Stimulated activated CD8-positive, alpha-beta memory T cell treated with anti-CD3 and anti-CD28 coated beads, Interleukin-2, amount 100 ng/mL, for 1 hour (primary cell): ENCODE measurements at places on chromosomes 1 and 21.

DNA sequence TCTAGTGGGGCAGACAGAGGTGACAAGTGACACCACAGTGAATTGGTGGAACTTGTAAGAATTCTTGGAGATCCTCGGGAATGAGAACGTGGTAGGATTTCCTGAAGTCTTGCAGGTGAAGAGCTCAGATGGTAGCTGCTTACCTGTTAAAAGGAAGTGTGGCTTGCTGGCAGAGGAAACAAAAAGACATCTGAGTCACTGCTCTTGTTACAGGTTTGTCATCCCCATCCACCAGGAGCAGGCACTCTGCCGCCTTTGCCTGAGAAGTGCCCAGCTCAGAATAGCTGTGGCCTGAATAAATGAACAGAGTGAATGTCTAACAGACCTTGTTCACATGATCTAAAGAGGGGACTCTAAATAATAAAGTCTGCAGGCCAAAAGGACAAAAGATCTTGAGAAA, 12.3 kb upstream of the ZSCAN20 start:
- DNase-seq = no peak

DNA sequence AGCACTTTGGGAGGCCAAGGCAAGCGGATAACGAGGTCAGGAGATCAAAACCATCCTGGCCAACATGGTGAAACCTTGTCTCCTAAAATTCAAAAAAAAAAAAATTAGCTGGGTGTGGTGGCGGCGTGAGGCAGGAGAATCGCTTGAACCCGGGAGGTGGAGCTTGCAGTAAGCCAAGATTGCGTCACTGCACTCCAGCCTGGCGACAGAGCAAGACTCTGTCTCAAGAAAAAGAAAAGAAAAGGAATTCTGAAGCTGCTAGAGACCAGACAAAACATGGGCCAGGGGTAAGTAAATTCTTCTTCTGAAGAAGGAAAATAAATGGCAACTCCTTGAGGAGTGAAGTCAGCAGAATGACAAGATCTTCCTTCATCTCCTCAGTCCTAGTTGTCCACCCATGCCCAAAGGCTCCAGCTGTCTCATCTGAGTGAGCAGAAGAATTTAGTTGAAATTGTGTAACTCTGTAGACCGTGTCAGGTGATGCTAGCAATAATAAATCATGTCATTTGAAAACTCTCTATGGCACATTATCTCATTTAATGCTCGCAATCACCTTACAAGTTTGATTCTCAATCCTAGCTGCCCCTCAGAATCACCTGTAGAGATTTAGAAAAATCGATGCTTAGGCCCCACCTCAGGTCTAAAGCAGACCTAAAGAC, 14.3 kb downstream of the PDZK1 start:
- DNase-seq = no peak

DNA sequence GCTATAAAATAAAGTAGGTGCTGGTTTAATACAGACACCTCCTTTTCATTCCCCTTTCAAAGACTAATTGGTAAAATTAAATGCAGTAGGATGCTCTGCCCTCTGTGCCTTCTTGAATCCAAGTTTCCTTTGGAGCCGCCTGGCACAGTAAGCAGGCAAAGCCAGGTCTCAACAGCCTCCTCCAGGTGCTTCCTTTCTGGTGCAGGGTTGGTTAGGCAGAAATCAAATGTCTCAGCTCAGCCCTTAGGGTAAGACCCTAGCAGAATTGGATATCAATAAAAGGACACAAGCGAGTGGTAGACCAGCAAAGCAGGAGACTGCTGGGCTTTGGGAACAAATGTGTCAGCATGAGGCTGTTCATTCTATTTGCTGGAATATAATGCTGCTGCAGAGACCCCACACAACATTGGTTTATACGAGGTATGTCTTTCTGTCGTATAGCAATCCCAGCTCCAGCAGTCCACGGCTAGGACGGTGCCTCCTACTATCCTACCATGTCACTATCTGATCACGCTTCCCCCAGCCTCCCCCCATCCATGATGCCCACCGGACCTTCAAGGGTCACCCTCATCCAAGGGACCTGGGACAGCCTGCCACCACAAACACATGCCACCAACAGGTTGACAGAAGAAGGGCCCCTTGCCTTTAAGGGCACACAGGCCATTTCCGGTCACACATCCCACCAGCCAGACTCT, 58.4 kb downstream of the CAPN2 start:
- no peak for DNase-seq

DNA sequence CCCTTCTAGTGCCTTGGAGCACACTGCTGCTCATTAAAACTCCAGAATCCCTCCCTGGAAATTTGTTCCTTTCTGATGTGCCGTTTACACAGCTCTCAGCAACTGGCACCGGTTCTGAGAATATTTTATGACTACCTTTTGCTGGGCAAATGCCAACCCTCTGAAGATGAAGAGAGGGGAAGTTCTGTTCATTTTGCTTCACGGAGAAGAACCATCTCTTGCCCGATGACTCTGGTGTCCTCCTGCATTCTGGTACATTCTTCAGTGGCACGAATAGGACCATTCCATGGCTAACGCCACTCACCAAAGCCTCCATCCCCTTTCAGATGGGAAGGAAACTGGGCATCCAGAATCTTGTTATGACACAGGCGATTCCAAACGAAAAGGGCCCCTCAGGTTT, 96.2 kb upstream of the SIM2 start:
- no peak for DNase-seq

DNA sequence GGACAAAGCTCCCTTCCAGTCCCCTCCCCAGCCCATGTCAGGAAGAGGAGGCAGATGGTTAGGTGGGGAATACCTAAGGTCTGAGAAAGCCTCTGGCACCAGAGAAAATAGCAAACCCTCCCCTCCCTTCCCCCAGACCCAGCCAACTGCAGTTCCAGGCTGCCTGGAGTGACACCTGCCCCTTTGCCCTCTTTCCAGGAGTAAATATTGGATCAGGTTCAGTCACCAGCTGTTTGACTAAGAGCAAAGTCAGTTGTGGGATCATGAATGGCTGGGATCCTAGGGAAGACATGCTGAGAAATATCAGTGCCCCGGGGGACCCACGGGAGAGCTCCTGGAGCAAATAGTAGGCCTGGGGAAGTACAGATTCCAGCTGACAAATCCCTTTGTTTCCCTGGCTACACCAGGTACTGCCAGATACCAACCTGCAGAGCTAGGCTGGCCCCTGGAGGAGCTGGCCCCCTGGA, 12.2 kb upstream of the CDK18 start:
- DNase-seq = no peak

DNA sequence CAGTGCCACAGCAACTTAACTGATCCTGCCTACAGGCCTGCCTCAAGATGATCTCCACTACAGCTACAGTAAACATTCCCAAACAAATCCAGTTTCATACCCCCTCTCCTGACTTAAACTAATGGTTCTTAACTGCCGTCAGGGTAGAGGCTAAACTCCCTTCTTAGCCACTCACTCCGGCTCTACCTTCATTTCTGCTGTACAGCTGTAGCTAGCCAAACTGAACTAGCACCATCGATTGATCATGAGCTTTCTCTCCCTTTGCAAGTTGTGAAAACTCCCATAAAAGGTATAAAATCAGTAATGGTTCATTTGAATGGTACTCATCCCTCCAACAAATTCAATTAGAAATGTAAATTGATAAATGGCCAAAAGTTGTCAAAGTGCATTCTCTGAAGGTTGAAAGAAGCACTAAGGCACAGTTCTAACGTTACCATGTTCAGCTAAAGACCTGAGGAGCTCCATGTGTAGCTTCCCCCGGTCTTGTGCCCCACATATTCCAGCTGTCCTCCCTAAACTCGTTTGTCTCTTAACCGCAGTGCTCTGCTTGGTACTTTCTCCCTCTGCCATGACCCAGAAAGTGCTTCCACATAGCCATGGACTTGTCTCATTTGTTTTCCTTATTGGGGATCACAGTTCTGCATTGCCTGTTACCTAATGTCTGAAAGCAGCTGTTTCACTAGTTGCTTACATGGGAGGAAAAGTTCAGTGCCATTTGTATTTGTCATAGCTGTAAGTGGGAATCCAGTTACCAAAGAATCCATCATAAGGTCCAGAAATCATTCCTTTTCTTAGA, 49.8 kb downstream of the DHX9 start:
- no peak for DNase-seq

DNA sequence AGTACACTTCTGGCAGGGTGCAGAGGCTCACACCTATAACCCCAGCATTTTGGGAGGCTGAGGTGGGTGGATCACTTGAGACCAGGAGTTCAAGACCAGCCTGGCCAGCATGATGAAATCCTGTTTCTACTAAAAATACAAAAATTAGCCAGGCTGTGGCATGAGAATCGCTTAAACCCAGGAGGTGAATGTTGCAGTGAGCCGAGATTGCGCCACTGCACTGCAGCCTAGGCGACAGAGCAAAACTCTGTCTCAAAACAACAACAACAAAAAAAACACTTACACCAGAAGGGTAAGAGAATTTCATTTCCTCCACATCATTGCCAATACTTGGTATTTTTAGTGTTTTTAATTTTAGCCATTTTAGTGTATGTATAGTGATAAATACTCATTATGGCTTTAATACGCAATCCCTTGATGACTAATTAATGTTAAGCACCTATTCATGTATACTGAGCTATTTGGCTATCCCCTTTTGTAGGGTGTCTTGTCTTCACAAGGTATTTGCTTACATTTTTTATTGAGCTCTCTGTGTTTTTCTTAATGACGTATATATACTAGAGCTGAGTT, 77.1 kb upstream of the TNR start:
- no peak for DNase-seq

GRCh38 chr1:15886611-15887167, 39.2 kb downstream of the SPEN start:
- no peak for DNase-seq

GRCh38 chr1:21811875-21812305, at the start of gene LDLRAD2:
LDLRAD2 (plus strand) TSS chr1:21812265; CDS start chr1:21812452, 187 bp downstream.
- DNase-seq = no peak

DNA sequence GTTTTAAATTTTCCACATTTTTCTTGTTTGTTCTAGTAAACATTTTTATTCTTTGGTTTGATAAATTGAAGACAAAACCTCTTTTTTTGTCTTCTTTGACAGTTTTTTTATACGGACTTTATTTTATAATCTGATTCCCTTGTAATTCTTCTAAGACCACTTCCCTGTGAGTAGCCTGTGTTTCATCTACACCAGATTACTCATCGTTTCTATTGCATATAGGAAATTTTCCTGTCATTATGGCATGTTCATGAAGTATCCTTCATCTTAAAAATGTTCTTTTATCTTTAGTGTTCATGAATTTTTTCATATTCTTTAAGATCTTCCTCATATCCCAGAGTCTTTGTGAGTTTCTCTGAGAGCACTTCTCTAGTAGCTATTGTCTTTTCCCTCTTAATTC, 109.8 kb downstream of the USP25 start:
- DNase-seq = no peak

GRCh38 chr1:67489643-67490042, 59.4 kb upstream of the SERBP1 start:
- no peak for DNase-seq

DNA sequence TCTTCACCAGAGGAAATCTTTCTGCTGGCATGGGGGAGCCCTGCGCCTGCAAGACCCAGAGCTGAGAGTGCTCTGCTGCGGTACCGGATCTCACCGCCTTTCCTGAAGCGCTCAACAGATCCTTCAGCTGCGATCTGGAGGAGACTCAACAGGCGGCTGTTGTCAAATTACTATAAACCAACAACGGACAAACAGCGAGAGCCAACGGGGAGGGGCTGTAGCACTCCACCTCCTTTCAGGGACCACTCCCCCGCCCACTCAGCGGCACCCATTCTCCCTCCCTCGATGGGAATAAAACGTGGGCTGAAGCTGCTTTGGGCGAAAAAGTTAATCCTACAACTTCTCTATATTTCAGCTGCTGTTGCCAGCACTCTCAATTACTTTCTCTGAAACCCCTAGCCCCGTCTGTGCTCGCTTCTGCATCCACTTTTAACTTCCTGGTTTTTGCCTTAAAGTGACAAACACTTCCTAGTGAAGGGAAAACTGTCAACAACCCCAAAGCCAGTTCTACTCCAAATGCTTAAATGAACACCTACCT, at the start of gene FMO5:
FMO5 (minus strand) TSS at position 147 of the 538 bp plus-strand sequence. CDS start 310 bp downstream, outside the sequence.
- DNase-seq = peak; percentile 11

- no peak for DNase-seq
These were observed 8.9 kb downstream of the CAPZA1 start for GRCh38 chr1:112628516-112628915.

DNA sequence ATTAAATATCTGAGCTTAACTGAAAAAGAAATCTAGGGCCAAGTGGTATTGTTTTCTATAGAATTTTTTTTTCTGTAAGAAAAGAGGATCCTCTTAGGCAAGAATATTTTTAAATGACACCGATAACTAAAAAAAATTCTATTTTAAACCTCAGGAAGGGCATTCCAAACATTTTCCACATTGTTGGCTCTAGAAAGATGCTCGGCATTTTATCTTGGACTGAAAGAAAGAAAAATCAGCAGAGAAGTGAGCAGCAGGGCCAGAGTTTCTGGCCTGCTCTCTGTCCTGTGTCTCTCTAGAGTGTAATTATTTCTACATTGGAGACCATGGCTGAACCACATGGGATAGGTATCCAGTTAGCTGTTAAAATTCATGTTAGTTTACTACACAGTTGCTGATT, 192.5 kb upstream of the GREM2 start:
- DNase-seq = no peak

DNA sequence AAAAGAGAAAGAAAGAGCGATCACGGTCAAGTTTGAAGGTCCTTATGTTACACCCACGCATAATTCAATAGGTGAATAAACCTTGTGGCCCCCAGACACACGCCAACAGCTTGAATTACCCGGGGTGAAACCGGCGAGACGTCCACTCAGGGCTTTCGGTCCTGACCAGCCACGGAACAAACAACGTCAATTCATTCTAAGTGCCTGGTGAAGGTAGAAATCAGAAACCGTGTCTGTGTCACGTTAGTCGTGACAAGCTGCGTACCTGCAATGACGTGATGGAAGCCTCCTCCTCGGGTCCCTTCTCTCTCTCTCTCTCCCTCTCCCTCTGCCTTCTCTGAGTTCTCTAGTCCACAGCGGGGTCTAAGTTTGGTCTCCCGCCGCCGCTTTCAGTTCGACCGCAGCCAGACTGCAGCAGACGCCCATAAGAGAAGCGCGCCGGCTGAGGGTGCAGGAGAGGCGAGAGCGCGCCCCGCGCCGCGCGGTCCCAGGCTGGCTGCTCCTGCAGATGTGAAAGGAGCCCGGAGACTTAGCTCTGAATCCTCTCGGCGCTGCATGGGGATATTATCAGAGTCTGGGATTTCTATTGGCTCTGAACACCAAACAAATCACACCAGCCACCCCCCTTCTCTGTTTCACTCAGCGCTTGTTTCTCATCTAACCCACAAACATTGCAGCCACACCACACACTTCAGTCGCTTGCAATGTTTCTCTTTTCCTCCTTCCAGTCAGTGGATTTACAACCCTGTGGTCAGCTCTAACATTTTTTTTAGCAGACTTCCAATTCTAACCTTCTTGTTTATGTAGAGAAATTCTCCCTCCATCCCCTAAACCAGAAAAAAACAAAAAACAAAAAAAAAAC, at the start of gene GREM2:
GREM2 (minus strand) TSS at position 537 of the 862 bp plus-strand sequence. CDS start 118,680 bp downstream, outside the sequence.
- no peak for DNase-seq

DNA sequence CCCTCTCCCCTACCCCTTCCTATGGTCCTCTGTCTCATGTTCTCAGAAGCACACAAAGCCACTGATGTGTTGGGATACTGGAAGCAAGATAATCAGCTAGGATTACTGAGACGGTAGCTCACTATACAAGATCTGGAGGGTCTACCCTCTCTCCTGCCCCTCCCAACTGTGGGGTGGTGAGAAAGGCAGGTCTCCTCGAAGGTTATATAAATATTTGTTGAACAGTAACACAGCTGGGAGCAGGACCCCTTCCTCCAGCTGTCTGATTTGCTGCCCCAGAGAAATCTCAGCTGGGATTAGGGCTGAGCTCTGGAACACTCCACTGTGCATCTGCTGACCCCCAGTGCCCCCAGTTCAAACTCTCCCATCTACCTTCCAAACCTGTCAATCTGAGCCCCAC, 94.2 kb upstream of the IPO9 start:
- no peak for DNase-seq
